ENCODE measurements at places on chromosomes 11 and 22.

DNA sequence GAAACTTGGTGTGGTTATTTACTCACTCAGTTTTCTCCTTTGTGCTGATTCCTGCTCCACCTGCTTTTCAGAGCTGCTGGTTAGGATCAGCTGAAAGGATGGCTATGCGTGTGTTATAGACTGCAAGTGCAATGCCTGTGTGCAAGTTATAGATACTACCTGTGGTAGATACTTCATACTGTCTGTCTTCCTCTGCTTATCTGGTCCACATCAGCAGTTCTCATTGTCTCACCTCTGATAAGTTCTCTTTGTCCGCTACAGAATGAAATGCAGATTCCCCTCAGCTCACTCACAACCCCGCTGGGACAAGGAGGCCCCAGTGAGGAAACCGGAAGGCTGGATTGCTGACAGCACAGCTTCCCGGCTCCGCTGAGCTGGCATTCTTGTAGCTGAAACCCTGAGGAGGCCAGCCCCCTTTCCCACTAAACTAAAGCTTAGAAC is 37.5 kb upstream of the LYVE1 start:
- DNase-seq = peak; percentile 81

GRCh38 chr11:122784325-122784955 is 53.9 kb upstream of the CRTAM start:
- peak; percentile 87 for DNase-seq

GRCh38 chr11:19777377-19778102 is 64.9 kb downstream of the NAV2 start:
- DNase-seq = peak; percentile 87

GRCh38 chr22:29765905-29766631 is 739 bp downstream of the ZMAT5 start:
- peak; percentile 32 for DNase-seq

- no peak for DNase-seq
Measured at GRCh38 chr22:18067548-18068341, 10.0 kb upstream of the PEX26 start.
